ENCODE measurements at places on chromosomes 4 and X.

DNA sequence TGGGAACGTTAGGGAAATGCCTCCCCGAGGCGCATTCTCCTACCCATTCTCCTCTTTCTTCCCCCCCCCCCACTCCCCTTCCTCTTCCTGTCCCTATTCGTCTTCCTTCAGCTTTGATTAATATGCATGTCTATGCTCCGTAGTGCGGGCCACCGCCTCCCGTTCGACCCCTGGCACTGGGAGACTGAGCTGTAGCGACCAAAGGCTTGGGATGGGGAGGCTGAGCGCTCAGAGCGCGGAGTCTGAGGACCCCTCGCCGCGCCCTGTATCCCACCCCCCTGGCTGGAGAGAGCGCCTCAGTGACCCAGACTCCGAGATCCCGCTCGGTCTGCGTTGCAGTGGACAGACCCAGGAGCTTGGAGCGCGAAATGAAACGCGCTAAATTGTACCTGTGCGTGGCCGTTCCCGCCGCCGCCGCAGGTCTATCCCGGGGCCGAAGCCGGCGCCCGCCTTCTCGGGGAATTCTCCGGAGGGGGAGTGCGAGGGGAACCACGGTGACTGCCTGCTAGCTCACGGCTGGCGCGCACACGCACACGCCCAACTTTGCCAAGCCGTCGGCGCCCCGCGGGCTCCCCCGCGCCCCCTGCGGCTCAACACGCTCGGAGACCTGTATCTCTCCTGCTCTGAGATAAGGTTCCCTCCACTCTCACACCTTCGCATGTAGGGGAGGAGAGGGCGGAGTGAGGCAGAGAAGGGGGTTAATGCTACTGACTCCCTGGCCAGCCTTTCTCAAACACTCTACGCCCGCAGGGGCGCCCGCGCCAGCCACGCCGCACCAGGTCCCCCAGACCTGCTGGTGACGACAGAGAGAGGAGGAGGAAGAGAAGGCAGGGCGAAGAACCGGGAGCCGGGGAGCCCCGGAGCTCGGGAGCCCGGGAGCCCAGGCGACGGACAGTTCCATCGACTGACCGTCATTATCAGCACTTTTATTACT is 1.5 kb upstream of the PTCHD1 start:
- no peak for DNase-seq

- no peak for DNase-seq
These were observed 52.3 kb upstream of the LSM6 start for GRCh38 chr4:146123231-146123630.

DNA sequence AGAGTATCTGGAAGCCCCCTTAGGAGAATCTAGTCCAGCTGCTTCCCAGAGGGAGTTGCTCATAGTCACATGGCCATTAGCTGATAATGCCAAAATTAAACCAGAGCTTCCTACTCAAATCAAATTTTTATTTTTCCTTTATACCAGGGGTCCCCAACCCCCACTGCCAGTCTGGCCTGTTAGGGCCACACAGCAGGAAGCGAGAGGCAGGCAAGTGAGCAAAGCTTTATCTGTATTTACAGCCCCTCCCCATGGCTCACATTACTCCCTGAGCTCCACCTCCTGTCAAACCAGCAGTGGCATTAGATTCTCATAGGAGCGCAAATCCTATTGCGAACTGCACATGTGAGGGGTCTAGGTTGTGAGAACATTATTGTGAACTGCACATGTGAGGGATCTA is 19.2 kb upstream of the TNIP3 start:
- no peak for DNase-seq

GRCh38 chrX:80812176-80812575 is 2.5 kb upstream of the BRWD3 start:
- peak; percentile 11 for DNase-seq

GRCh38 chr4:158997660-158998349 is 105.1 kb upstream of the RAPGEF2 start:
- DNase-seq, result no peak

- no peak for DNase-seq
These were observed 22.7 kb downstream of the RASGEF1B start for GRCh38 chr4:81449015-81449414.

- DNase-seq, result no peak
These were observed 11.2 kb upstream of the YIPF7 start for GRCh38 chr4:44662623-44663005.

GRCh38 chrX:136258951-136259350 is 7.8 kb upstream of the MAP7D3 start:
- no peak for DNase-seq

DNA sequence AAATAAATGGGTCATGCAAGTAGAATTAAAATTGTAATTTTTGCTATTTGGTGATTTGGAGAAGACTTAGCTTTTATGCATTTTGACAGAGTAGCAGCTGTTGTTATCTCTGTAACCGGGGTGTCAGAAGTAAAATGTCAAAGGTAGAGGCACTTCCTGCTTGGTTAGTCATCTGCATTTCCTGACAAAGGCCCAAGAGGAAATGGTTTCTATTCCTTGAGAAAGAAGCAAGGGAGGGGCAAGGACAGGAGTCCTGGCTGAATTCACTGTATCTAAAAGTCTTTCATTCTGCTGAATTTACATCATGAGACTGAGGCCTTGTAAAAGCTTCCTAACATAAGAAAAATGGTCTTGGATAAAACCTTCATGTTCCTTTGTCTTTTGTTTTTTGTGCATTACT is 550.9 kb upstream of the BOD1L1 start:
- DNase-seq, result peak; percentile 8

- DNase-seq, result no peak
These were observed 386.6 kb upstream of the AADAT start for GRCh38 chr4:170476351-170476750.

DNA sequence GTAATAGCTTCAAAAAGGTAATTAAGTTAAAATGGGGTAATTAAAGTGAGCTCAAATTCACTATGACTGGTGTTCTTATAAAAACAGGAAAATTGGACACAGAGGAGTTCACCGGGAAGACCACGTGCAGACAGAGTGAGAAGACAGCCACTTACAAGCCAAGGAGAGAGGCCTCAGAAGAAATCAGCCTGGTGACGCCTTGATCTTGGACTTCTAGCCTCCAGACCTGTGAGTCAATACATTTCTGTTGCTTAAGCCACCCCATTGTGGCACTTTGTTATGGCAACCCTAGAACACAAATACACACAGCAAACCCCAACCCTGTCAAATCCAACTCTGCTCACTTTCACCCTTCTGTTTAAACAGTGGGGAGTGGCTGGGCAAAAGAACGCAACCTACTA is 4.1 kb upstream of the CD38 start:
- no peak for DNase-seq

DNA sequence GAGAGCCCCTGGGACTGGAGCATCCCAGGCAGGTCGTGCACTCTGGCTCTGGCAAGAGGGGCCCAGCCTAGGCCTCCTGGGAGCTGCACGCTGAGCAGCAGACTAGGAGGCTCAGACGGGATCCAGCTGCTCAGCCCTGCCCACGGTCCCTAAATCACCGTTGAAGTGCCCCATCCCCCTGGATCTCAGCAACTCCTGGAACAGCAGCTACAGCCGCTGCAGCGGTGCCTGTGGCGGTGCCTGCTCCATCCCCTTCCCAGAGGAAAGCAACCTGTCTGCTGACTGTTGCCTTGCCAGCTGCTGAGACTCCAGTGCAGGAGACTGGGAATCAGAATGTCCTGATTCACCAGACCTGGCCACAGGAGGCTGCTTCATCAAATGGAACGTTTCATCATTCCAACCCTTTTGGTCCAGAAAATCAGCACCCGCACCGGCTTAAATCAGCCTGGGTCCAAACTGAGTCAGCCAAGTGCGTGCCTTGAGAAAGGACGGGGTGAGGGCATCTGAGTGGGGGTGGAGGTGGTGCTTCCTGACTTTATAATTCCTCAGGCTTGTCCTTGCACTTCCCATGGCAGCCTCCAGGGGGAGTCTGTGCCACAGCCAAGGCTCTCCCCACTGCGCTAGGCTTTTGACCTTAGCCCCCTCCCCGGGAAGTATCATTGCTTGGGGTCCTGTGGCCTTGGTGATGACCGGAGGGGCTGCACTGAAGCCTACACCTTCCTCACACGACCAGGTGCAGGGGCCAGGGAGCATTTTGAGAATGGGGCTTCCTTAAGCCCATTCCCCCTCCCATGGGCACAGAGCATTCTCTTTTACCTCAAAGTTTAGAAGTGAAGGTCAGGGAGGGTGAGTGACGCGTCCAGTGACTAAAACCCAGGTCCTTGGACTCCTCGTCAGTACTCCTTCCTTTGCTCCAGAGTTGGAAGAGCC is 6.5 kb downstream of the ZNF185 start:
- peak; percentile 8 for DNase-seq

DNA sequence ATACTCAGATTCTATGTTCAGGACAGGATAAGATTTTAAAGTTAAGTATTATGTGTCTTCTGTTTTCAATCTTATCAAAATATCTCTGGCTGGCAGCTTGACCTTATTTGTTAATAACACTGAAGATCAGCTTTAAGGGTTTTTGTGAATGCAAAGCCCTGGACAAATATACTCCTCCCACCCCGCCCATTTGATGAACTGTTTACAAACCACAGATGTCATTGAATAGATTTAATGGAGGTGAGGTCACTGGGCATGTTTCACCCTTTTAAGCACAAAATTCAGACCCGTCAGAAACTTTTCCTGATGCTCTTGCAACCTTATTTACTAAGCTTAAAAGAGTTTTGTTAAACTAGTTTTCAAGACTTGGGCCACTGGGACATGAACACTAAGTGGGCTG is 10.1 kb upstream of the CXCL8 start:
- DNase-seq, result no peak

DNA sequence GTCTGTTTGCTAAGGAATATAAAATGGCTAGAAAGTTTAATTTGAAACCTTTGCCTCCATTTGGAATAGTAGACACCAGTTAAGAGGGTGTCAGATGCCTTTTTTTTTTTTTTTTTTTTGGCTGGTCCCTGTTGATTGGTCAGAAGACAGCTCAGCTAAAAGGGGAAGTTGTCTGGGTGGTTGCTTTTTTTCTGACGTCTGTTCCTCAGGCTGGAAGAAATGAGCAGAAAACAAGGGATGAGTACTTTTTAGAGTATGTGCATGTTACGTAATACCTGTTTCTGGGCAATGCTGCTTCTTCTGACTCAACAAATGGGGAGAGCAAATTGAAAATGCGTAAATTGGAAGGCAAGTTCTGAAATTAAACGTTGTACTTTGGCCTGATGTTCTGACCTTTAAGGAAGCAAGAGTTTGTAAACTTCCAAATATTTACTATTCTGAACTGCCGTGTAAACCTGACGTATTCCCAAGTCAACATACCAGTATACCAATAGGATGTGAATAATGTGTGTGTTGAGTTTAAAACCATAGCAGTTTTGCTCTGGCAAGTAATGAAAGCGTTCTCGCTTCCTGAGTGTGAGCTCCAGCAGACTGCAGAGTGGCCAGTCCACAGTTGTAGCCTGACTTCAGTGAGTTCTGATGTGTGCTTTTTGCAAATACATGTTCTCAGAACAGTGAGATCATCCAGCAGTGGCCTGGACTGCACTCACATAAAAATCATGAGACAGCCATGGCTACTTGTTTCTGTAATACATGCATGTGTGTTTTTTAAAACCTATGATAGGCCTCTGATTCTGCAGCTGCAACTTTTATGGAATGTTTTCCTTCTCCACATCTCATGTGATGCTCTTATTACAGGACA is 1.7 kb downstream of the SAT1 start:
- DNase-seq, result no peak

GRCh38 chr4:16271411-16271810 is 45.1 kb upstream of the TAPT1 start:
- DNase-seq, result no peak

DNA sequence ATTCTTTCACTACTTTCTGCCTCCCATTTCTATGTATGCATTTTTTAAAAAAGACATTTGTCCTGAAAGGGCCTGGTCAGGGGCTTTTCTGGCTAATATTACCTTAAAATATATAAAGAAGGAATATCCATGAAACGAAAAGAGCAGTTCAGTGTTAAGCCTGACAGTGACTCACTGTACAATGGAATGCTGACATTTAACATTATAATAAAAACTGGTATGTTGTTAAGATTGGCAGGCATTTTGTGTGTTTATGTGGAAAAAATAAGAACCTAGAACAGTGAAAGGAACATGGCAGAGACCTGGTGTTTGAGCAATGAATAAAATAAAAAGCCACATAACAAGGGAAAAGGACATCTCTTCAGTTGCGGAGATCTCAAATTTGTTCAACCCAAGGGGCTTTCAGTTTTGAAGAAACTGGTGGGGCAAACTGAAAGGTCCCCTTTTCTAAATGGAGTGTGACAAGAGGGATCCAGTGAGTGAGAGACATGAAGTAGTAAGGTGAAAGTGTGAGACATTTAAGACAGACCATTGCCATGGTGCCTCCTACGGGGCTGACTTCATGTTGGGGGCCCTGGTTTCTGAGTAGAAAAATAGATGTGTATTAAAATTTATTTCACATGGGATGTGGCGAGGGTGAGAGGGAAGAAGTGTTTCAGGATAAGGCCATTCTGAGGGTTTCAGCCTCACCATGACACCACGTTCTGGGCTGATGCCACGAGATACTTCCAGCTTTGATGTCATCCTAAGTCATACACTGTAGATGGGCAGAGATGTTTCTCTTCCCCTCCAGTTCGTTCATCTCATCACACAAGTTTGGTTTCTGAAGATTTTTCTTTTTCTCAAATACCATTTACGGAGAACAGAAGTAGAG is 324.9 kb downstream of the PPP3CA start:
- no peak for DNase-seq

GRCh38 chr4:186699298-186699697 is 24.4 kb downstream of the FAT1 start:
- DNase-seq, result no peak

DNA sequence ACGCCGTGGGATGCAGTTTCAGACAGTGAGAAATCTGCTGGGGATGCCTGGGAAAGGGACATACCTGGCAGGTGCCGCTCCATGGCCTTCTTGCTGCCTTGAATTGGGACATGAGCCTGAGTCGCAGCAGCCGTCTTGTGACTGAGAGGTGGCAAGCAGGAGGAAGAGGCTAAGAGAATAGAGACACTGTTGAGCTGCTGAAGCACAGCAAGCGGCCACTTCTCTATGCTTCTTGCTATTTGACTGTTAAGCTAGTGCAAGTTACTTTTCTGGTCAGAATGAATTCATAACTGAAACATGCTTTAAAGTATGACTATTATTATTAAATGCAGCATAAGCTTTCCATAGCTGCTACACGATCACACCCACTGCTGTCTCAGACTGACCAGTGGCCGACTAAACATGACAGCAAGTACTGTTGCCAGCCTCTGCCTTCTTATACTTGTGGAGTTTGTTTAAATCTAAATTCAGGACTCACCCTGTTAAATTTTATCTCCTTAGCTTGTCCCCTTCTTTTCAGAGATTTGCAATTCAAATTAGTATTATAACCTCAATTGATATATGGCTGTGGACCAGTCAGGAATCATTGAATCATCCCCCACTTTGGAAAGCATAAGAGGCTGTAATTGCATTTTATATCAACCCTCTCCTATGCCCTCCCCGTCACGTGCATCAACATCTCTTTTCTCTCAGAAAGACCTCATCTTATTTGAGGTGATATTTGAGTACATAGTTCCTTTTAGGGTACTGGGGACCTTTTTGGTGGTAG is 24.8 kb upstream of the ACSL1 start:
- no peak for DNase-seq
